ENCODE measurements at places on chromosomes 11 and 22. TPM values are rescaled to one million over a fixed set of nuclear protein-coding genes. Genes with fewer than 3 reads are reported as not detected.
A peak's percentile ranks its signal among the peaks of the same experiment; 100 is the strongest.

SCN3B gene
- 0.22 TPM for total RNA-seq

EXPH5 gene
- total RNA-seq, result 27.2 TPM

DNA sequence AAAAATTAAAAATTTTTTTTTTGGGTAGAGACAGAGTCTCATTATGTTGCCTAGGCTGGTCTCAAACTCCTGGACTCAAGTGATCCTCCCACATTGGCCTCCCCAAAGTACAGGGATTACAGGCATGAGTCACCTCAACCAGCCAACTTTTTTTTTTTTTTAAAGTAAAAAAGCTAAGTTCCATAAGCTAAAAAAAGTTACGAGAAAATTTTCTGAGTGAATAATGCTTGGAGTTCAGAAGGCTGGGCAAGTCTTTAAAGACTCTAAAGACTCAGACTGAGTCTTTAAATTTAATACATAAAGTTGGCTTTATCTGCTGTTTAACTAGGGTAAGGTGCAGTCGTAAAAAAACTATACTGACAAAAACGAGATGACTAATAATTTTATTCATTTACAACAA, 5.6 kb downstream of the DDX6 start:
- DNase-seq, result no peak

GRCh38 chr11:75394085-75394840, 5.1 kb upstream of the RPS3 start:
- DNase-seq, result no peak

DNA sequence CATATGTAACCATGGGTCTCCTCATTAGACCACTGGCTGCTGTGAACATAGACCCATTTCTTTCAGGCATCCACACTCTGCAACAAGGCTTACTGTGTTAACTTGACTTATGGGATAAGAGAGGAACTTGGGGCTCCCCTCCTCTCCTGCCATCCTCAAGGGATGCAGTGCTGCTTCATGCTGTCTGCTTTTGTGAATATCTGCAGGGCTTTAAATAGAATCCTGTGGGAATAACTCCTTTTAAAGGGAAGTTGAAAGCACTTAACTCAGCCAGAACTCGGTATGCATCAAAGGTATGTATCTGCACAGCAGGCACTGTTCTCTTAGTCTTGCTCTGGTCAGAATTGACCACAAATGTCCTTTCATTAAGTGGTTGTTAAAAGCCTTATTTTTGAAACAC, 222.5 kb upstream of the KIRREL3 start:
- DNase-seq, result no peak

GRCh38 chr11:33690290-33691065, 10.1 kb downstream of the C11orf91 start:
- no peak for DNase-seq

- DNase-seq, result no peak
Measured at GRCh38 chr11:46649180-46649738, 31.9 kb downstream of the ATG13 start.

GRCh38 chr11:61899146-61899841, 7.9 kb upstream of the FADS3 start:
- DNase-seq, result peak; percentile 83

DNA sequence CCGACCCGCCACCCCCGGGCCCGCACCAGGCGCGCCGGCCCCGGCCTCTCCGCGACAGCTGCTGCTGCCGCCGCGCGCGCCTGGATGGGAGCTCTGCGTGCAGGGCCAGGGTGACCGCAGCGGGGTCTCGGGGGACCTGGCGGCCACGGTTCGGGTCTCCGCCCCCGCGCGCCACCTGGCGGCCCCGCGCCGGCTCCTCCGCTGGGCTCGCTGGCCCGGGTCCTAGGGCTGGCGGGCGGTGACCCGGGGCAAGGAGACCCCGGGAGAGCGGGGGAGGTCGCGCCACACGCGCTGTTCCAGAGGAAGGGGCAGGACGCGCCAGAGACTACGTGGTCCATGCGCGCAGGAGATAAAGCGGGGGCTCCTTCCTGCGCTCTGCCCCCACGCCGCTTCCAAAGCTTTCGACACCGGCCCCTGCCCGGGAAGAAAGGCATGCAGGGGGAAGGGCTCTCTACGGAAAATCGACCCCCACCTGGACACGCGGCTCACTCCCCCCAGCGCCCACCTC, 562 bp downstream of the SHANK2 start:
- DNase-seq, result no peak

DNA sequence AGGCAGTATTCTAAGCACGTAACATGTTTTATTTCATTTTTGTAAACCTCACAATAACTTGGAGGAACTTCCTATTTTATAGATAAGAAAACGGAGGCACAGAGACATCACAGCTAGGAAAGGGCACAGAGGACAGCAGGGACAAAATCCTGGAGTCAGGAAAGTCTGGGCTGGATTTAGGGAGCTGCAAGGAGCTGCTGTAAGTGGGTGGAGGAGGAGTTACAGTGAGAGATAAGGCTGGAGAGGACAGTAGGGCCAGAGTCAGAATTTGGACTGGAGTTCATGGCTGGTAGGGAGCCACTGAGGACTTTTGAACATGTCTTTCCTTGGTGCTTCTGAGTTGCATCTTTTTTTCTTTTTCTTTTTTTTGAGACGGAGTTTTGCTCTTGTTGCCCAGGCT, 32.2 kb upstream of the PTPRJ start:
- no peak for DNase-seq

DNA sequence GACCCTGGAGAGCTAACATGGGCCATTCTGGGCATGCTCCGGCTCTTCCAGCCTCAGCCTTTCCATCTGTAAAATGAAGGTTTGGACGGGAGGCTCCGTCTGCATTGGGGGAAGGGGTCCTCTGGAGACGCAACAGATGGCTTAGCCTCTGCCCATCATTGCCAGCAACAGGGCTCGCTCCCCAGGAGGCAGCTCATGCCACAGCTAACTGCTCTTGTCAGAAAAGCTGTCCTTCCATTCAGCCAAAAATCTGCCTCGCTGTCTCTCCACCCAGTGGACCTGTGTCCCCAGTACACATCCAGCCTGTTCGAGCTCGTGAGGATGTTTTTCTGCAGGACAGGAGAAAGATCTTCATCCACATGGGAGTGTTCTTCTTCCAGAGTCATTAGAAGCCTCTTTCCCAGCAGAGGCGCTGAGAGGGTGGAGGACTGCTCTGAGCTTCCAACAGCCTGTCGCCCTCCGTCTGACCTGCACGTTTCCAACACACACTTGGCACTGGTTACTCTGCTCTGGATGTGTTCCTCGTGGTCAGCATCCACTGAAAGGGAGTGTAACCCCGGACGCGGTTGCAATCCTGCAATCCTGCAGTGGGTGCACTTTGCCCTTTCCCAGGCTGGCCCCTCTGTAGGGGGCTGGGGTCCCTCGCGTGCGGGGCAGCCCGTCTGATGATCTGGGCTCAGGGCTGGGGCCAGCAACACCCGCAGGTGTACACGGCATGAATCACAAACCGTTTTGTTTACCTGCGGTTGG, 1340.9 kb downstream of the TBC1D22A start:
- DNase-seq, result peak; percentile 30

- no peak for DNase-seq
Measured at GRCh38 chr22:38203090-38203810, 1.5 kb downstream of the MAFF start.

DNA sequence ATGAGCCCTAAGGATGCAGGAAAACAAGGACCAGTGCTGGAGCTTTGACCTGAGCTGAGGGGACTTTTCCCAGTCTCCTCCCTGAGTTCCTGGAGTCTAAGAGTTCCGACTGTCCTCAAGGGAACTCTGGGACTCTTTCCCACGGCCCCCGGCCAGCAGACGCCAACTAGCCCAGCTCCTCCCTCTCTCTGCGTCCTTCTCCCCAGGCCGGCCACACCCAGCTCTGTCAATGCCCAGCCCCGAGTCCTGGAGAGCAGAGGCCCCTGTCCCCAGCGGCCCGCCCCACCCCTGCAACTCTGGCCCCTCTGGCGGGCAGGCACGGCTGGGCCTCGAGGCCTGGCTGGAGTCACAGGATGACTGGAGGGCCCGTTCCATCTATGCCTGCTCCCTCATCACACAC, 29.8 kb downstream of the NECTIN1 start:
- DNase-seq, result no peak

- no peak for DNase-seq
Measured at GRCh38 chr11:119878990-119879389, 150.0 kb upstream of the NECTIN1 start.

DNA sequence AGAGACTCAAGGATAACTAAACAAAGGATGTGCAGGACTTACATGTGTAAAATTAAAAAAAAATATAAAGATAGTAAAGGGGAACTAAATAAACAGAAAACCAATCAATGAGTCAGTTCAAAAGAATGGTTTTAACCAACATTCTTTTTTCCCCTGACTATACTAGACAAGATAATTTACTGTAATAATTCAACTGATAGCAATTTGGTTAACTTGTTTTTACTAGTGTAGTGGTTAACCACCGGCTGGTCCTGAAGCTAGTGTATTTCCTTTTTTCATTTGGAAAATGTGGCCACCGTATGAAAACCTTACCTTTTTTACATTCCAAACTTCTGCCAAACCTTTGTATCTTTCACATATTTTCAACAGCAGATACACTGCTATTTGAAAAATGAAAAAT, 123.1 kb downstream of the ARHGAP42 start:
- no peak for DNase-seq

DNA sequence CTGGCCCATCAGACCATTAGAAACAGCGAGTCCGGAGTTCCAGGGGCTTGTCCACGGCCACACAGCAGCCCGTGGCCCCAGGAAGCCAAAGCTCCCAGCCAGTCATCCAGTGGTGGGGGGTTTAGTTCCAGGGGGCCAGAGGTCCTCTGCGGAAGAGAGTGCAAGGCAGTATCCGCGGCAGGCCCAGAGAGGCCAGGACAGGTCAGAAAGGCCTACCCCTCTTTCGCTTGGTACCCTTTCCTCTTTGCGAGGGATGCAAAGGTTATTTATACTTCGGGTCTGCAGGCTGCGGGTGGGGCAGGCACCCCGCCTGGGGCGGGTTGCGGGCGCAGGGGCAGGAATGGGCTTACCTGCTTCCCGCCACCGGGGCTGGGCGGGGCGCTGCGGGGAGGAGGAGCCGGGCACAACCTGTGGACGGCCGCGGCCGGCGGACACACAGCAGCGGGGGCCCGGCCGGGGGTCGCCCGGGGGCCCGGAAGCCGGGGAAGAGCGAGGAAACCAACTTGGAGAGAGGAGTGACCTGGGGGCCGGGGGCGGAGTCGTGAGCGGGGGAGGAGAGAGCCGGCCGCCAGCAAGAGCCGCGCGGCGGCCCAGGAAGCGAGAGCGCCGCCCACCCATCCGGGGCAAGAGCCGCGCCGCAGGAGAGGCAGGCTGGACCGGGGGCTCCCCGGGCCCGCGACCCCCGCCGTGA, at the start of gene SH3BP1:
Gene SH3BP1, plus strand, starts transcription at position 600 of the 691 bp plus-strand sequence. CDS start 119 bp downstream, outside the sequence.
- DNase-seq, result no peak
